ENCODE measurements at places on chromosomes 2 and 18. TPM values are rescaled to one million over a fixed set of nuclear protein-coding genes. Genes with fewer than 3 reads are reported as not detected.

GRCh38 chr2:187461294-187462261 lies 13.5 kb upstream of the CALCRL start:
- peaks cover 6% of the 10 kb centered on the region for H3K36me3 ChIP-seq
- H3K27ac ChIP-seq, result no peak overlapping the region
- H3K27me3 ChIP-seq, result no peaks in the 10 kb centered on the region
- H3K4me1 ChIP-seq, result peaks cover 5% of the 10 kb centered on the region

DNA sequence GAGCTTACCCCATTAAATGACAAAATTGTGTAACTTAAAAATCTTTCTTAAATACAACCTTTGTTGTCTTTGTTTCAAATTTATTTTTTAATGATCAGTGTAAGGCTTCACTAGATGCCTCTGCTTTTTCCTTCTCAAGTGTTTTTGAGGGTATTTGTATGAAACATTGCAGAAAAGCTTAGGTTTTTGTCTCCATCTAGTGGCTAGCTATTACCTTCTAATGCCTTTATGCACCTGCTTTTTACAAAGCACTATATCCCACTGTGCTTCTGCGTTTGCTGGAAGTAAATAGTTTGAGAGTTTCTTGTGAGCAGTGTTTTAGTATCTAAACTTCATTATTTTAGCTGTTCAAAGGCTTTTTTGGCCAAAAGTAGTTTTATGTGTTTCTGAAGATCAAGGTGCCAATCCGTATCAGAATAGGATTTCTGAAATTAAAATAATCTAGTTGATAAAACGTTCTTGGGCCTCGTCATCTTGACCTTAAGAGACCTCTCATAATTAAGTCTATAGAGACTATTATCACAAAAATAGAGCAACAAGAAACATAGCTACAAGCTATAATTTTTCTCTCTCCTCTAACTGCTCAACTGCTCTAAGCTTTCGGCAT lies 47.0 kb downstream of the IWS1 start:
- no peak overlapping the region for H3K4me3 ChIP-seq
- H3K27me3 ChIP-seq, result no peaks in the 10 kb centered on the region
- H3K27ac ChIP-seq, result no peak overlapping the region
- H3K4me1 ChIP-seq, result no peaks in the 10 kb centered on the region

MEP1B gene
- total RNA-seq, result 0.18 TPM

DNA sequence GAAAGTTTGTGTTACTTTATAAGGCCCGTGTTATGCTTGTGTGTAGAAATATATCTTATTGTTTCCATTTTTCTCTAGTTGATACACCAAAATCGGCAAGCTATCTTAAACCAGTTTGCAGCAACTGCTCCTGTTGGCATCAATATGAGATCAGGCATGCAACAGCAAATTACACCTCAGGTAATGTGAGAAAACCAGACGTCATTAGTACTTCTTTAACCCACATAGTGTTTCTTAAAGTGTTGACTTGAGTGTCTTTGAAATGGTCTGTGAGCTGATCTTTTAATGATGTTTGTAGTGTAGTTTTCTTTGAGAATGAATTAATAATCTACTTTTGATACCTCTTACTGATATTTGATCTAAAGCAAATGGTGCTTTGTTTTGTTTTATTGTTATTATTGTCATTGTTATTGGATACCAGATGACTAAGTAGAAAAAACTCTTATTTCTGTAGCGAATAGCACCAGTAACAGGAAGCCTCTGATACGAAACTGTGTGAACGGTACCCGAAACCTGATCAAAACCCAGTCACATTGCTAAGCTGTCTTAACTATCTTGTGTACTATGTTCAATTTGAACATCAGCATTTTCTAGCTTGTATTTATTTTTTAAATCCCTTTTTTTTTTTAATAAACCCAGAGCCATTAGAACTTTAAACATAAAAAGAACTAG lies 53.7 kb downstream of the PTRHD1 start:
- H3K4me3 ChIP-seq, result no peak overlapping the region
- H3K4me1 ChIP-seq, result peaks cover 2% of the 10 kb centered on the region
- DNase-seq, result no peak
- H3K27ac ChIP-seq, result no peak overlapping the region
- peaks cover 13% of the 10 kb centered on the region for H3K36me3 ChIP-seq

- H3K4me3 ChIP-seq, result no peak overlapping the region
- no peaks in the 10 kb centered on the region for H3K4me1 ChIP-seq
Measured at GRCh38 chr18:47683774-47684173, 246.7 kb downstream of the SMAD2 start.

DNA sequence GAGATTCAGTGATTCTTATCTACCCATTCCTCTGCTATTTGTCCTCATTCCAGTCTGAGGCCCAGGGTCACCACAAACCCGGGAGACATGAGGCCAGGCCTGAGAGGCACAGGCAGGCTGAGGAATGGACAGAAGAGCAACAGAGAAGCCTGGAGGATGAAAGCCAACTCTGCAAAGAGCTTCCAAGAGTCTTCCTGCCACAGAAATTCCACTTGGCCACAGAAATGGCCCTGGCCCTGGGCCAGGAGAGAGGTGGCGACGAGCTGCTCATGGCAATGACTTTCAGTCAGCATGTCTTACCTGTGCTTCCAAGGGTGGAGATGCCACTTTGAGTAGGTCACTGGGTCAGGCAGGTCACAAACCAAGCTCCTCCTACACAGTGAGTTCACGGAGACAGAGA lies 155.3 kb upstream of the PKDCC start:
- H3K27ac ChIP-seq, result no peak overlapping the region
- H3K4me3 ChIP-seq, result no peak overlapping the region
- no peaks in the 10 kb centered on the region for H3K27me3 ChIP-seq
- H3K36me3 ChIP-seq, result no peaks in the 10 kb centered on the region
- H3K4me1 ChIP-seq, result peaks cover 15% of the 10 kb centered on the region

- H3K4me1 ChIP-seq, result peaks cover 15% of the 10 kb centered on the region
- H3K36me3 ChIP-seq, result no peaks in the 10 kb centered on the region
- H3K4me3 ChIP-seq, result no peak overlapping the region
- H3K27ac ChIP-seq, result peak overlapping the region; percentile 39
Measured at GRCh38 chr2:145012806-145013205, 492.9 kb upstream of the ZEB2 start.

DNA sequence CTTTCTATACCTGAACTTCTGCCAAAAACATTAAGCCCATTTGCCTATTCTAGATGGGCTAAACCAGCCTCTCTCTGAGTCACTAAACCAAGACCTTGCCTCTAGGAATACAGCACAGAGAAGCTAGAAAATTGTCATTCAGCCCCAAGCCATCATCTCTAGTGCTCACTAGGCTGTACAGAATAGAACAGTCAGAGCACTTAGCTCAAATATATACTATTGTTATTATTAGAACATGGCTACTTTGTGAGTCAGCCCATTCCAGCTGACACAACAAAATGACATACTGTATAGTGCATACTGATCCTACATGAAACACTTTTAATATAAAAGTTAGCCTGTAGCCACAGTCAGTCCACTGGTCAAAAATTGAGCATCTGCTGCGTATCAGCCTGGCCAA lies 418.8 kb downstream of the NRXN1 start:
- peaks cover 20% of the 10 kb centered on the region for H3K4me1 ChIP-seq
- H3K27me3 ChIP-seq, result no peaks in the 10 kb centered on the region
- H3K4me3 ChIP-seq, result no peak overlapping the region
- no peak for DNase-seq

- H3K36me3 ChIP-seq, result no peaks in the 10 kb centered on the region
- no peaks in the 10 kb centered on the region for H3K27me3 ChIP-seq
- H3K4me1 ChIP-seq, result no peaks in the 10 kb centered on the region
Measured at GRCh38 chr2:133936601-133937000, 317.3 kb upstream of the MGAT5 start.

DNA sequence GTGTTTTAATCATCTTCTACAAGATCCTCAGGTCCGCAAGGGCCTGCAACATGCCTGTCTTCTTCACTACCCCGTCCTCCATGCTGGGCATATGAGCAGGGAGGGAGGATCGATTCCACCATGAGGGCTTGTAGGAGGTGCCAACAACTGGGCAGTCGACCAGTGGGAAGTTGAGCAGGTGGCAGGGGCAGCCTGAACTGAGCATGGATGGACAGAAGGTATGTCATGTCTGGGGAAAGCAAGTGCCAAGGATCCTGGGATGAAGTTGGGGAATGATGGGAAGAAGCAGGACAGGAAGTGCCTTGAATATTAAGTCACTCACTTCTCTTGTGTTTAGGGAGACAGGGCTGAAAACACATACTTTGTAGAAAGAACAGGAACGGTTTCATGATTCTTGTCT lies 44.7 kb downstream of the CTIF start:
- H3K4me3 ChIP-seq, result no peak overlapping the region
- peaks cover 3% of the 10 kb centered on the region for H3K36me3 ChIP-seq
- no peak overlapping the region for H3K27ac ChIP-seq
- no peak for DNase-seq
- H3K27me3 ChIP-seq, result no peaks in the 10 kb centered on the region

PSMD1 gene
- total RNA-seq, result 83.3 TPM

- no peak for DNase-seq
- H3K4me1 ChIP-seq, result peaks cover 6% of the 10 kb centered on the region
- H3K27me3 ChIP-seq, result no peaks in the 10 kb centered on the region
- H3K36me3 ChIP-seq, result peaks cover 25% of the 10 kb centered on the region
- no peak overlapping the region for H3K4me3 ChIP-seq
- no peak overlapping the region for H3K27ac ChIP-seq
Measured at GRCh38 chr2:69482471-69482870, 45.2 kb upstream of the NFU1 start.

GRCh38 chr2:8985561-8986326 lies 17.7 kb downstream of the MBOAT2 start:
- peaks cover 26% of the 10 kb centered on the region for H3K4me1 ChIP-seq
- peak overlapping the region; percentile 55 for H3K27ac ChIP-seq
- no peaks in the 10 kb centered on the region for H3K27me3 ChIP-seq
- no peaks in the 10 kb centered on the region for H3K36me3 ChIP-seq
- no peak overlapping the region for H3K4me3 ChIP-seq
- DNase-seq, result no peak

ARHGAP25 gene
- 1.2 TPM for total RNA-seq

TEX44 gene
- not detected for total RNA-seq

DNA sequence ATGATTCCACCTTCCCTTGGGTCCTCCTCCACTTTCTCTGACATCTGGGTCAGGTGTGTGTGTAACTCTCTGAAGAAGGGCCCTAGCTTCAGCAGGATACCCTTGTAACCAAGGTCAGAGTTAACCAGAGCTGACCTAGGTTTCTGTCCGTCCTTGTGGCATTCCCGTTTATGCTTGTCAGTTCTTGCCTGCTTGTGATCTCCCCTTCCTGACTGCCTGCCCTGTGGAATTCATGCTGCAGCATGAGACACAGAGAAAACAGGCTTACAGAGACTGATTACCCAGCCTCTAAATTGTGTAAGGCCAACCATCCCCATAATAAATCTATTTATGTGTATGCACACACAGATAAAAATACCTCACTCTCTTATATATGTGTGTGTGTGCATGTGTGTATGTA lies 22.8 kb downstream of the NXPH2 start:
- no peak for DNase-seq
- no peak overlapping the region for H3K4me3 ChIP-seq
- peak overlapping the region; percentile 66 for H3K27ac ChIP-seq
- no peaks in the 10 kb centered on the region for H3K27me3 ChIP-seq
- peaks cover 32% of the 10 kb centered on the region for H3K4me1 ChIP-seq
- peaks cover 16% of the 10 kb centered on the region for H3K36me3 ChIP-seq

- peak; percentile 58 for DNase-seq
- H3K36me3 ChIP-seq, result peaks cover 13% of the 10 kb centered on the region
- H3K4me3 ChIP-seq, result peak overlapping the region; percentile 78
- no peaks in the 10 kb centered on the region for H3K27me3 ChIP-seq
- peaks cover 43% of the 10 kb centered on the region for H3K4me1 ChIP-seq
Measured at GRCh38 chr2:8679827-8680731, 1.8 kb upstream of the ID2 start.

AQP12A gene
- not detected for total RNA-seq

CCDC85A gene
- total RNA-seq, result 1.9 TPM

DNA sequence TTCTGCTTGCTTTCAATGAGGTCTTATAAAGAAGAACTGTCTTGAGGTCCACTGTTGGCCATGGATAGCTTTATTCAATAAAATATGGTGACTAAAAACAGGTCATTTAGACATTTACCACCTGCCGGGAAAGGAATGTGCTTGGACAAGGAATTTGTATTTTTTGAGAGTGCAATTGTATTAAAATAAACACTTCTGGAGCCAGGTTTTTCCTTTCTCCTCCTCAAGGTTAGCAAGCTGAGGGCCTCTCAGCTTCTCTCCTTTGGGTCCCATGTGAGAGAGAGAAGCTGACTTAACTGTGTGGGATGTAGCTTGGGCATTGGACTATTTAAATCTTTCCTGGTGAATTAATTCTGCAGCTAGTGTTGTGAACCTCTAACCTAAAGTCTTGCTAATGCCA lies 321.0 kb downstream of the MEIS1 start:
- peaks cover 14% of the 10 kb centered on the region for H3K36me3 ChIP-seq
- H3K27me3 ChIP-seq, result no peaks in the 10 kb centered on the region
- H3K4me1 ChIP-seq, result peaks cover 14% of the 10 kb centered on the region
- no peak overlapping the region for H3K27ac ChIP-seq
- no peak overlapping the region for H3K4me3 ChIP-seq

DNA sequence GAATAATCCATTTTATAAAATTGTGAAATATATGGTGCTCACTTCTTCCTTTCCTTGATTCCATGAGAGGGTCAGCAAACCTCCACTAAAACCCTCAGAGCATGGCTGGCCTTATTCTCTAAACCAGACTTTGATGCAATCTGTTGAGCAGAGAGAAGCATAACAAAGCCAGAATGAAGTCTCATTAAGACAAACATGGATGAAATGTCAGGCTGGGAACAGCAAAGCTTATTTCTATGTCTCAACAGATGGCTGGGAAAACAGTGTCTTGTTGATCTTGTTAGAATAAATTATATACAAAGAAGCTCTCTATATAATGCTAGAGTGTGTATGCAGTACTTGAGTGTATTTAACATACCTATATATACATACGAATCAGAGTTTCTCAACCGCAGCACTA lies 227.1 kb upstream of the LYPD1 start:
- H3K27ac ChIP-seq, result no peak overlapping the region
- DNase-seq, result no peak
- no peak overlapping the region for H3K4me3 ChIP-seq
- H3K27me3 ChIP-seq, result no peaks in the 10 kb centered on the region

DNA sequence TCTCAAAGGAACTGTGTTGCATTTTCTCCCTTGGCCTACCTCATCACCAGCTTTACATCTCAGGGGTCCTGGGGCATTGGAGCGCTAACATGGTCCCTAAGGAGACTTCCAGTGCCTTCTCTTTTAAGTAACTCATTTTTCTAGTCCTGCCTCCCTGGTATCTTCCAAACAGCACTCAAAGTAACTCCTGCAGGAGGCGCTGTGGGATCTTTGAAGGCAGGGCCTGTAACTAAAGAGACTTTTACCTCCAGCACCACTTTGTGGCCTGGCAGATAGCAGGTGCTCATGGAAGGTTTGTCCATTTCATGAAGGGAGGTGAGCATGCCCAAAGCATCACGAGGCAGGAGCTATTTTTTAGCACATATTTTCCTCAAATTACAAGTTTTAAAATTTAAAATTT lies 411.0 kb upstream of the GYPC start:
- H3K4me1 ChIP-seq, result no peaks in the 10 kb centered on the region
- no peak overlapping the region for H3K27ac ChIP-seq
- peak; percentile 42 for DNase-seq
- H3K27me3 ChIP-seq, result peaks cover 43% of the 10 kb centered on the region

ATL2 gene
- 75.3 TPM for total RNA-seq

DNAH6 gene
- 1.3 TPM for total RNA-seq

Data from mesothelial cell of epicardium (in vitro differentiated cells).